ENCODE measurements at places on chromosomes 2 and 18.

GRCh38 chr2:36461039-36461681 is 105.6 kb downstream of the CRIM1 start:
- no peak for DNase-seq

GRCh38 chr2:127420039-127420864 is 2.0 kb downstream of the PROC start:
- DNase-seq = no peak

- no peak for DNase-seq
Observed at GRCh38 chr2:48914477-48915089, 159.1 kb upstream of the LHCGR start.

DNA sequence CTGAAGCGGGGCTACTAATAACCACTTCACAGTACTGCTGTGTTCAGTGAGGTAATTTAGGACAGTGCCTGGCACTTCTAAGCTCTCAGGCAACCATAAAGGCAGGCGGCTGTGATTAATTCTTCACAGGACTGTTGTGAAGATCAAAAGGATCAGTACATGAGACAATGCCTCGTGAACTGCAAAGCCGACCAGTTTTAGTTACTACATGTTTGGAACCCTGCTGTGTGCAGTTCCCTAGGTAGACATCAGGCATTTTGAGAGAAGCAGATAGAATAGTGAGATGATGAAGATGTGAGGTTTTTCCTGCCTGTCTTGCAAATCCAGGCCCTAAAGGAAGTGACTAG is 19.1 kb downstream of the EFHD1 start:
- no peak for DNase-seq

DNA sequence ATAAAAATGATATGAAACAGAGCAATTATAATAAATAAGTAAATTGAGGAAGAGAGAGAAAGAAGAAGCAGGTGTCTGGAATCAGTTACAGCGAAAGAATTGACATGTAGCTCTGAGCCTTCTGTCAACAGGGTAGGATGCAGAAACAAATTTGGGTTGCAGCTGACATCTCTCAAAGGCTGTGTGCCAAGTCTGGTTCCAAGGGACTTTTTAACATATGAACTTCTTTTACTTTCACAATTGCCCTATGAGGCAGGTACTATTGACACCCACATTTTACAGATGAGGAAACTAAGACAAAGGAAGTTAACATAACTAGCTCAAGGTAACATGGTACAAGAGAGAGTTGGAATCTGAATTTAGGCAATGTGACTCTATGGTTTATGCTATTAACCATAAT is 260.0 kb downstream of the ASXL3 start:
- no peak for DNase-seq

GRCh38 chr2:43692428-43692994 is 16.3 kb upstream of the C1GALT1C1L start:
- DNase-seq = no peak

- no peak for DNase-seq
Observed at GRCh38 chr18:13176847-13177246, 41.7 kb upstream of the LDLRAD4 start.

GRCh38 chr2:131046028-131046917 is 47.0 kb downstream of the FAM168B start:
- no peak for DNase-seq

GRCh38 chr2:101252408-101253012 is at the start of gene CNOT11:
Gene CNOT11, plus strand, starts transcription at chr2:101252886. Its CDS starts 79 bp downstream, at chr2:101252965.
- DNase-seq = peak; percentile 100

DNA sequence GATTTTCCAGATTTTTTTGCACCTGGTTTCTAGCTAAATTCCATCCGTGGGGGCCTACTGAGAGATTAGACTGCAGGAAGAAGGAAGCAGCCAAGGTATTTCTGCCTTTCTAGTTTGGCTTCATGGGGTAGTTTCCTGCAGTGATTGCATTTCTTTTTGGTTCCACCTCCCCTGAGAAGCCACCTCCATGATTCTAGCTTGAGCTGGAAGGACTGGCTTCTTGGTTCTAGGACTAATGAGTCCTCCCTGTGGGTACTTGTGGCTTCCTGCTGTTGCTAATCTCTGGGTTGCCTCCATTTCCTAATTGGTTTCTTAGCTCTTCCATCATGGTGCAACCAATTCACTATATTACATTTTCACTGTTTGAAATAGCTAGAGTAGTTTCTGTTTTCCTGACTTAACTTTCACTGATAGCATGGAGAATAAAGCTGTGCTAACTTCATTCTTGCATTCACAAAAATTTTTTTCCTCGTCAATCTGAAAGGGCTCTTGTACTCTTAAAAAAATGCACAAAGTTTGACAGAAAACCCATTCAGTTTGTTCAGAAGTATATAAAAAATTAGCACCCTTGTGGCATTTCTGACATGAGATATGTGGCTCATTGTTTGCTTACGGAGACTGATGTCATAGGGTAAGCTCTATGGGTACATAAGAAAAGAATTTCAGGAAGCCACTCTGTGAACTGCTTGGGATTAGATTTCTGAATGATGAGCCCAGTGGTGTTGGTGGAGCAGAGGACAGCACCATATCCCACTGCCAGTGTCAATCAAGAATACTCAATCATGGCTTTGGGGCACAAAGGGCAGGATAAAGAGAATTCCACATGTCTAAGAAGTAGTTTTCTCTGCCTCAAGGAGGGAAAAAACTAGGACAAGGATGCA is 242.8 kb upstream of the RBMS1 start:
- DNase-seq = no peak

DNA sequence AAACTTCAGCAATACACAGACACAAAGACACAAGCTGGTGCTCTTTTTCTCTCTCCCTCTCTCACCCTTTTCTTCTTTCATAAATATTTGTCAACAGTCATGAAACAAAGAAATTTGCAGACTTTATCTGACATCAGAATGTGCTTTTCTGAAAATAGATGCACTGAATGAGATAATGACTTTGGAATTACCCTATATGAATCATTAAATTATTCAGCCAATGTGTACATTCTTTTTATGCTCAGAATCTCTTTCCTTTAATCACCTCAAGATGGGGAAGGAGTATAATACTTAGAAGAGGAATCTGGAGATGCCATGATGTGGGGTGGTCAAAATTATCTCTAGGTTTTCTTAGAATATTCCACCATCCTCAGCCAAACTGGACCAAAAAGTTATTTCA is 289.9 kb downstream of the LRRTM1 start:
- DNase-seq = no peak

DNA sequence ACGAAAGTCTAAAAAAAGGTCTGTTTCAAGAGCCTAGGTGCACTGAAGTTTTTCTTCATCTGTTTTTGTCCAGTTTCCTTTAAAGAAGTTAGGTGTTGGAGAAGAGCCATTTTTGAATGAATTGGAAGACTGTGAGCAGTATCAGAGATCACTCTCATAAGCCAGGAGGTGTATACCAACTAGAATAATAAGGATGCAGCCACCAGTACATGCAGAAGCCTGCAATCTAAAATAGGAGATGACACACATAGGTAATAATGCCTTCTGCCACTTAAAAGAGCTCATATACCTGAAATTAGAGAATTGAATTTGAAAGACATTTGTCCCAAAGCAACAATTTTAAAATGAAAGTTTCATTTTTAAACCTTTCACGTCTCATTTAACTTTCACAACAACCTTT is 81.7 kb downstream of the RBMS1 start:
- DNase-seq = no peak

- no peak for DNase-seq
Observed at GRCh38 chr2:50328680-50329079, 703.3 kb downstream of the NRXN1 start.

GRCh38 chr2:134582547-134582899 is 136.3 kb downstream of the TMEM163 start:
- no peak for DNase-seq

GRCh38 chr2:238286987-238287736 is 1.2 kb downstream of the PER2 start:
- DNase-seq = peak; percentile 74

GRCh38 chr2:171754254-171754939 is 67.1 kb downstream of the DYNC1I2 start:
- no peak for DNase-seq

All from aorta (tissue), 5 donors.